ENCODE measurements at places on chromosomes 4 and X.

DNA sequence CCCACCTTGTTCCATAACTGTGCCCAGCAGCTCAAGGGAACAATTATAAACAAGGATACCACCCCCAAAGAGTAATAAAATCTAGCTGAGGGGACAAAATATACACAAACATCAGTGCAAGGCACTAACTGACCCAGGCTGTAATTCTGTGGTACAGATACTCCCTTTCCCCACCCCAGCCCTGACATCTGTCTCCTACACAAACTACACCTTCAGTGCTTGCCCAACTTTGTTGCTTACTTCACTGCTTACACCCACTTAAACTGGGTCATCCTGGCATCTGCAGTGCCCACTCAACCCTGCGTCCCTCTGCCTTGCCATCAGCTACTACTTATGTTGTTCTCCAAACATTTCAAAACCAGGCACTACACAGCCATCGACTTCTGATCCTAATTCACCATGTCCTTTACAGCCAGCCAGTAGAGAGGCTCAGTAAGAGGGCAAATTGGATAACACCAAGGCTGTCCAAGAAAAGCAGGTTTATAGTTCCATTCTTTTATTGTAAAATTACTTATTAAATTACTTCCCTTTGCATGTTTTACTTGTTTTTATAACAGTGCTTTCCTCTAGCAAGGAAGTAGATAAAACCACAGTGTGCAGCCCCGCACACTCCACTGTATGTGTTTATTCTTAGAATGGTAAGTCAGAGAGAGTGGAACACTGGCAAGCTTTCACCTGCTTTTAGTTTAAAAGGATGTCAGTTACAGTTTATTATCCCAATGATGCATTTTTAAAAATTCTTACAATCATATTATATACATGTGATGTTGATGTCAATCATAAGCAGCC, 149.6 kb downstream of the INPP4B start:
- DNase-seq = no peak

GRCh38 chr4:153950100-153950979, 161.5 kb upstream of the SFRP2 start:
- DNase-seq = no peak

DNA sequence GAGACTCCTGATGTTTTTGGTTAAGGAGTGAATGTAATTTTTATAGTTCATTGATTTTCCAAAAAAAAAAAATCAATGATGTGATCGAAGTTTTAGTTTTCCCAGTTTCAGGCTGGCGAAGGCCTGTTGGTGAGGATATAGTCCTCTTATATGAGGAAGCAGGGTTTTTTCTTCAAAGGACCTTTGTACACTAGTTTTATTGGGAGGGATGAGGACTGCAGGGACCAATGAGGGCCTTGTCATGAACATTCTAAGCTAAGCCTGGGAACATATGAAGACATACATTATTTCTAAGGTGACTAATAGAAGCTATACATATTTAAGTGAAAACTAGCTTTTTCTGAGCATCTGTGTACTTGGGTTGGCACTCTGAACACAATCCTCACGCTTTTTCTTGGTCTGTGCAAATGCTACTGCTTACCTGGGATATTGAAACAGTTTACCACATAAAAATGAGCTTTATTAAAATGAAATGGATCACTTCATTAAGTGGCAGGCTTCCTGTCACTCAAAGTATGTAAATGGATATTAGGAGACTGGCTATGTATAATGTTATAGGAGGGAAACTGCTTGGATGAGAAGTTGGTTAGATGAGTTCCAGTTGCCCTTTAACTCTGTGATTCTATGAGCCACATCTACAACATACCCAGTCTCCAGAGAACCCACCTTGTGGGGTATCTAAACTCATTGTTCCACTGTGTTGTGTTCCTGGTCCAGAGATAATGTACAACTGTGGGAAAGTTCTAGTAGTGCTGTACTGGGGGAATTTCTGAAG, 43.5 kb downstream of the SLC4A4 start:
- no peak for DNase-seq

GRCh38 chrX:24426921-24427746, 38.0 kb upstream of the PDK3 start:
- DNase-seq = no peak

DNA sequence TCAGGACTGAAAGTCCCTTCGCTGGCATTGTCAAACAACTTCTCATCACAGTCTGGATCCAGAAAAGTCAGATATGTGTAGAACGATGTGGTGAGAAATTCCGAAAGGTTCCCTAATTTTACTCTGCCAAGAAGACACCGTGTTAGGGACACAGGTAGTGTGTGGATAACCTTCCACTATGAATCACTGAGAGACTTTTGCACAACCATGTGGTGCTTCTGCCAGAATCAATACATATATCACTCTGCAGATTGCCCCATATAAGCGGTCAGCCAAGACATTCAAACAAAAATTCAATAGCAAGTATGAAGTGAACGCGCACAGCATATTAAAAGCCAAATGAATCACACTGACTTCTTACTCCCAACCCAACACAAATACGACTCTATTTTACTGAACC, 63.8 kb downstream of the PHKA2 start:
- DNase-seq = no peak

DNA sequence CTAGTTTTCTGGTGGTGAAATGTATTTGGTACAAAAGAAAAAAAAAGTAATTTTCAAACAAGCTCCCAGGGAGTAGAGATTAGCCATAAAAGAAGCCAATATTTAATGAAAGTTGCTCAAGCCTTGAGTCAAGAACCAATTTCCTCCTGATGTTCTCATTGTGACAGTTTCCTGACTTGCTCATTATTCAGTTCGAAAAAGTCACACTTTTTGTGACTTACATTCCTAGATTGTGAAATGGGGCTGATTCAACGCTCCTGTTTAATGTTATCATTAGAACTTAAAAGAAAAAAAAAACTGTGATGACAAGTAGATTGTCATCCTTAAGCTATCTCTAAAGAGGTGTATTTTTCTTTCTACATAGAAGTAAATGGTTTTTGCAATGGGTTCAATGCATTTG, 122.6 kb upstream of the BMPR1B start:
- DNase-seq = no peak

DNA sequence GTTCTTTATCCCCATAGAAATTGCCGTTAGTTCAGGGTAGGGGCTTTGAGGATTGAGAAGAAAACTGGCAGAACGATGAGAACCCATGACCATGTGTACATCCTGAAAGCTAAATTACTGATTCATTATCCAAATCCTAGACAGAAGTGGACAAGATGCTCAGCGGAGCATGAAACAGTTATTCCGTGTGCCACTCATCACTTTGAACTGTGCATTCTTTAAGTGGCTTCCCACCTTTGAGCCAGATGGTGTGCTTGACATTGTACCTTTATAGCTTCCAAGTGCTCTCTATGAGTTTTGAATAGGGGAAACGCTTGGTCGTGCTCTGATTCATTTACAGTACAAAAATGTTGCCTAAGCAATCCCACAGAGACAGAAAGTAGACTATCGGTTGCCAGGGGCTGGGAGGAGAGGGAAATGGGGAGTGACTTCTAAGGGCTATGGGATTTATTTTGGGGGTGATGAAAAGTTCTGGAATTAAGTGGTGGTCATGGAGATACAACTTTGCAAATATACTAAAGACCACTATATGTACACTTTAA, 100.0 kb downstream of the DOCK11 start:
- no peak for DNase-seq

- DNase-seq = no peak
Measured at GRCh38 chr4:26611885-26612284, 28.0 kb downstream of the TBC1D19 start.

- DNase-seq = no peak
Measured at GRCh38 chr4:625631-626161, 323 bp downstream of the PDE6B start.

GRCh38 chr4:110615353-110616237, 7.3 kb downstream of the PITX2 start:
- no peak for DNase-seq

- DNase-seq = peak; percentile 73
Measured at GRCh38 chr4:86918539-86919072, 16.2 kb upstream of the AFF1 start.

- no peak for DNase-seq
Measured at GRCh38 chrX:8140986-8141744, 29.9 kb downstream of the VCX2 start.

DNA sequence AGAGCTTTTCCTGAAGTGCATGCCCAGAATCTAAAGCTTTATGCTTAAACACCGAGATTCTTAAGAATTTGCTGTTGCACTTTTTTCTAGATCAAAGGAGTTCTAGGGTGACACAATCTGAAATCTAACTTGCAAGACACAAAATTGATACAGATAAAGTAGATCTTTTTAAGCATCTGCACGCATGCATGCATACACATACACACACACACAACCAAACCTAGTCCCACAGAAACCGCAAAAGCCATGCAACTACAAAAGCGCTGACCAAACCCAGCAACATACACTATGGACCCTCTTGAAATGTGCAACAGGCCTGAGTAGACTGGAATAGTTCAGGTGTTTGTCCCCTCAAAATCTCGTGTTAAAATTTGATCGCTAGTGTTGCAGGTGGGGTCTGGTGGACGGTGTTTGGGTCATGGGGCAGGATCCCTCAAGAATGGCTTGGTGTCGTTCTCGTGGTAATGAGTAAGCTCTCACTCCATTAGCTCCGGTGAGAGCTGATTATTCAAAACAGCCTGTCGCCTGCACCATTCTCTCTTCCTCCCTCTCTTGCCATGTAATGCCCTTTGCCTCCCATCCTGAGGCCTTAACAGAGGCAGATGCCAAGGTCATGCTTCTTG, 52.7 kb downstream of the IRF2 start:
- DNase-seq = no peak

- no peak for DNase-seq
Measured at GRCh38 chr4:104907074-104907649, 239.5 kb upstream of the TET2 start.

- no peak for DNase-seq
Measured at GRCh38 chr4:82360298-82361177, 13.3 kb downstream of the HNRNPD start.

- DNase-seq = no peak
Measured at GRCh38 chr4:101660607-101661006, 129.9 kb upstream of the BANK1 start.

- DNase-seq = no peak
Measured at GRCh38 chr4:151679231-151679630, 81.6 kb downstream of the GATB start.

GRCh38 chr4:86506591-86506990, 87.5 kb upstream of the PTPN13 start:
- DNase-seq = no peak

- DNase-seq = no peak
Measured at GRCh38 chr4:36138220-36138619, 106.1 kb downstream of the ARAP2 start.

GRCh38 chrX:71283403-71284143, at the start of gene NONO:
TSS of gene NONO (plus strand) at chrX:71283635. CDS start at chrX:71290638, 7,003 bp downstream.
- peak; percentile 94 for DNase-seq

DNA sequence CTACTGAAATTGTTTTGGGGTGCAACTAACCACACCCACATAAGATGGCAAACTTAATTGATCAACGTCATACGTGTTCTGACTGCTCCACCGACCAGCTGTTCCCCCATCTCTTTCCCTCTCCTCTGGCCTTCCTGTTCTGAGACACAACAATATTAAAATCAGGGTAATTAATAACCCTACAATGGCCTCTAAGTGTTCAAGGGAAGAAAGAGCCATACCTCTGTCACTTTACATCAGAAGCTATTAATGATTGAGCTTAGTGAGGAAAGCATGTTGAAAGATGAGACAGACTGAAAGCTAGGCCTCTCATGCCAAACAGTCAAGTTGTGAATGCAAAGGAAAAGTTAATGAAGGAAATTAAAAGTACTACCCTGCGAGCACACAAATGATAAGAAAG, 173.9 kb upstream of the FTHL17 start:
- DNase-seq = no peak

- DNase-seq = no peak
Measured at GRCh38 chr4:19425146-19425545, 826.6 kb upstream of the SLIT2 start.

- no peak for DNase-seq
Measured at GRCh38 chr4:134865675-134866074, 664.1 kb upstream of the PABPC4L start.

- no peak for DNase-seq
Measured at GRCh38 chr4:113349430-113349829, 300.0 kb downstream of the ANK2 start.

DNA sequence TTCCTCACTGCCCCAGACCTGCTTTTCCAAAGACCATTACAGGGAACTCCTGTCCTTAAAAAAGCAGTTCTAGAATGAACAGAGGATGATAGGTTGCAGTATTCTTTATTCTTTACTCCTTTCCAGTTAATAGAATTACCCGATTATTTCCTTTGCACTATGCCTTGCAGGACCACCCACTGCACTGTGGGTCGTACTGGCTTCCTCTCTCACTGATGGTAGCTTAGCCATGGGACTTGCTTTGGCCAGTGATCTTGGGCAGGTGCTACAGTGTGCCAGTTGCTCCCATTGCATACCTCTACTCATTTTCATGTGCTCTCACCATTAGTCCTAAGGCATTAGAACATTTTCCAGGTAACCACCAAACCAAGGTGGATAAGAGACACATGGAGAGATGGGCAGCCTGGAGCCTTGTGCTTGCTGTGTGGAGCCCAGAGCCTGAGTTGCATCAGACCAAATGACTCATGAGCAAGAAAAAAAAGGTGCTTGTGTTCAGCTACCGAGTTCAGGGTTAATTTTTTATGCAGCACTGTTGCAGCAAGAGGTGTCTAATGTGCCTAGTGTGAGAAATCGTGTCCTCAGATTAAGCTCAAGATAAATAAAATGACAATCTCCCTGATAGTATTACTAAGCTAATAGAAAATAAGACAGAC, 7.6 kb upstream of the UNC5C start:
- DNase-seq = no peak

DNA sequence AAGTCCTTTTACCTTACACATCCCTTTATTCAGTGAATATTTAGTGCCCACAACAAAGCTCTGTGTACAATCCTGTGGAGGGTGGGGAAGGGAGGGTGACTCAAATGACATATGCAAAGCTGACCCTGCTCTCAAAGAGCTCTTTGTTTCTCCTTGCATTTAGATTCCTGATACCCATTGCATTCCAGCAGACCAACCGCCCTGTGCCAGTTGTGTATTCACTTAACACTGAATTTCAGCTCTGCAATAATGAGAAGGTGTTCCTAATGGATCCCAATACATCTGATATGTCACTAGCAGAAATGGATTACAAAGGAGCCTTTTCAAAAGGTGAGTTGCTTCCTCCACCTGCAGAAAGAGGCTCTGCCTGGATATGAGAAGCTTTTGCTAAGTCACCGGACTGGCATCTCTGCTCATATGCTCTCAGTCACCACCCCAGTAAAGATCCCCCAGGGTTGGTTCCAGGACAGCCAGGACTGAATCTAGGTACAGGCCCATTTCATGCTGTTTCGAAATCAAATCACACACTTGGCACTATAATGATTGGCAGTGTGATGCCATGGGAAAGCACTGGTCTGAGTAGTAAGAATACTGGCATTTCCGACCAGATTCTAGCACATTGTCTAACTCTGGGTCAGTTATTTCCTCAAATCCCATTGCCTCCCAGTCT, 17.1 kb upstream of the ANXA3 start:
- DNase-seq = no peak
